ENCODE measurements at places on chromosomes 3 and 15.

- DNase-seq, result no peak
These were observed 29.5 kb downstream of the CLEC3B start for GRCh38 chr3:45055411-45056143.

GRCh38 chr3:99319961-99320360 is 318.4 kb upstream of the COL8A1 start:
- no peak for DNase-seq

- DNase-seq, result no peak
These were observed at the start of gene PPM1M for GRCh38 chr3:52245322-52246263. PPM1M (plus strand) TSS chr3:52245759; CDS start chr3:52245825, 66 bp downstream.

GRCh38 chr3:31980530-31981205 is 394 bp downstream of the OSBPL10 start:
- DNase-seq, result no peak

DNA sequence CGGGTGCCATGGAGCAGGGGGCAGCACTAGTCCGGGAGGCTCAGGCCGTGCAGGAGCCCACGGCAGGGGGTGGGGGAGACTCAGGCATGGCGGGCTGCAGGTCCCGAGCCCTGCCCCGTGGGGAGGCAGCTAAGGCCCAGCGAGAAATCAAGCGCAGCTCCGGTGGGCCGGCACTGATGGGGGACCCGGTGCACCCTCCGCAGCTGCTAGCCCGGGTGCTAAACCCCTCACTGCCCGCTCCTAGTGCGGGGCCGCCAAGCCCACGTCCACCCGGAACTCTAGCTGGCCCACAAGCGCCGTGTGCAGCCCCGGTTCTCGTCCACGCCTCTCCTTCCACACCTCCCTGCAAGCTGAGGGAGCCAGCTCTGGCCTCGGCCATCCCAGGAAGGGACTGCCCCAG is 49.6 kb upstream of the SOX14 start:
- DNase-seq, result no peak

- no peak for DNase-seq
These were observed 26.2 kb downstream of the TM2D3 start for GRCh38 chr15:101625980-101626379.

DNA sequence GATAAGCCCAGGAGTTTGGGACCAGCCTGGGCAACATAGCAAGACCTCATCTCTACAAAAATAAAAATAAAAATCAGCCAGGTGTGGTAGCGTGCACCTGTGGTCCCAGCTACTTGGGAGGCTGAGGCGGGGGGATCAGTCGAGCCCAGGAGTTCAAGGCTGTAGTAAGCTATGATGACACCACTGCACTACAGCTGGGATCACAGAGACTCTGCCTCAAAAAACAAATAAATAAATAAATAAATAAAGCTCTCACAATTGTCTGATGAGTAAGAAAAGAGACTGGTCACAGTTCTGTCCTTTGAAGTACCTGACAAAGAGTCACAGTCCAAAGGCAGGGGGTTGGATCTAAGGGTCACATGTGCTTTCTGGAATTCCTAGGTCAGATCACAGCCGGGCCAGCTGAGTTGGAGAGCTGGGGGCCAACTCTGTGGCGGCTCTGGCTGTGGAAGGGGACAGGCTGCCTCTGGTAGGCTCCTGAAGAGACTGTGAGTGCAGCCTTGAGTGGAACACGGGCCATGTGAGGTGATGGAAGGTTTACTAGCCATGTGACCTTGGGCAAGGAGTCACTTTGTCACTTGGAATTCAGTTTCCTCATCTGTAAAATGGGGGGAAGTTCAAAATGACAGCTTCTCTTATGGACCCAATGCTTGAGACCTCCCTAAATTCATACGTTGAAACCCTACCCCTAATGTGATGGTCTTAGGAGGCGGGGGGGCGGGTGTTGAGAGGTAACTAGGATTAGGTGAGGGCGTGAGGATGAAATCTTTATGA is 47.2 kb downstream of the WHAMM start:
- no peak for DNase-seq
